ENCODE measurements at places on chromosomes 4 and X.

DNA sequence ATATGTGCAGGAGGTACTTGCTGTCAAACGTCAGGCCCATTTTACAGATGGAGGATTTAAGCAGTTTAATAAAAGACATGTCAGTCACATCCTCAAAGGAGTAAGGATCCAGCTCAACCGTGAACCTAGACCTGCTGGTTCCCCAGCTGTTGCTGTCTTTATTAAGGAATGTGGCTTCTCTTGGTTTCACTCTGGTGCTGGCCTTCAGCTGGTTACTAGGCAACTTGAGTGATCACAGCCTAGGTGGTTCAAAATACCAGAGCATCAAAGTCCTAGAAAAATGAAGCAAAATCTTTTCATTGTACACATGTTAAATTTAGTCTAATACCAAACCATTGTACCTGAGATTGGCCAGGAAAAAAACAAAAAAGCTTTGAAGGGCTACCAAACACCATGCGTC lies 32.7 kb upstream of the GLRA2 start:
- DNase-seq = no peak

DNA sequence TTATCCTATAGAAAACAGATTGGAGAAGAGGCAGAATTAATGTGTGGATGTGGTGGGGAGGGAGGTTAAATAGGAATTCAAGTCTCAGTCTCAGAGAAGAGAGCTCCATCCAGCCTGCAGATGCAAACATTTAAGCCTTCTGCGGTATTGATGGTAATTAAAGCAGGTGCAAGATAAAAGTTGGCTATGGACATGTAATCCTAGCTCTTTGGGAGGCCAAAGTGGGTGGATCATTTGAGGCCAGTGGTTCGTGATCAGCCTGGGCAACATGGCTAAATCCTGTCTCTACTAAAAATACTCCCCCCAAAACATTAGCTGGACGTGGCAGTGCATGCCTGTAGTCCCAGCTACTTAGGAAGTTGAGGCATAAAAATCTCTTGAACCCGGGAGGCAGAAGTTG lies 332.7 kb downstream of the PABPC4L start:
- DNase-seq = no peak

- DNase-seq = no peak
These were observed 350.8 kb upstream of the GRIA3 start for GRCh38 chrX:122833230-122833629.

- DNase-seq = no peak
These were observed 104.4 kb downstream of the WDFY3 start for GRCh38 chr4:84862064-84862463.

GRCh38 chrX:112941209-112941837 lies 100.7 kb upstream of the AMOT start:
- no peak for DNase-seq

Measured in osteoblast (primary cell).